ENCODE measurements at places on chromosomes 6 and 20. TPM values are rescaled to one million over a fixed set of nuclear protein-coding genes. Genes with fewer than 3 reads are reported as not detected.

Gene RAET1L
- not detected for total RNA-seq

Gene TMEM244
- 1.3 TPM for total RNA-seq

Gene TRMT11
- 21.8 TPM for total RNA-seq

Gene TNF
- under 0.01 TPM for total RNA-seq

Gene GPR6
- not detected for total RNA-seq

Gene VWA7
- total RNA-seq, result 0.14 TPM

Gene PI16
- 0.14 TPM for total RNA-seq

Gene GABRR1
- not detected for total RNA-seq

Gene OR2B6
- total RNA-seq, result not detected

Gene LY86
- not detected for total RNA-seq

Gene ZBTB12
- 1.4 TPM for total RNA-seq

Gene IL17F
- not detected for total RNA-seq

Gene WFDC5
- not detected for total RNA-seq

Gene BCAS1
- not detected for total RNA-seq

Gene FABP7
- not detected for total RNA-seq

Gene OR2H1
- total RNA-seq, result not detected

Gene ADGRG6
- 35.4 TPM for total RNA-seq

Gene LRFN2
- total RNA-seq, result not detected

Gene VSX1
- not detected for total RNA-seq

Gene KCNS1
- total RNA-seq, result 0.44 TPM

Gene OSER1
- total RNA-seq, result 47.7 TPM

Gene TRAM2
- total RNA-seq, result 56.7 TPM

Gene B3GALT4
- total RNA-seq, result 2.6 TPM

Gene GPSM3
- 10.9 TPM for total RNA-seq

Gene ATP9A
- total RNA-seq, result 25.4 TPM

Gene MARCKS
- total RNA-seq, result 104 TPM

Gene HLA-DMB
- total RNA-seq, result not detected

Gene RIPPLY2
- total RNA-seq, result not detected

All from placental pericyte (primary cell).